ENCODE measurements at places on chromosomes 12 and 14.

DNA sequence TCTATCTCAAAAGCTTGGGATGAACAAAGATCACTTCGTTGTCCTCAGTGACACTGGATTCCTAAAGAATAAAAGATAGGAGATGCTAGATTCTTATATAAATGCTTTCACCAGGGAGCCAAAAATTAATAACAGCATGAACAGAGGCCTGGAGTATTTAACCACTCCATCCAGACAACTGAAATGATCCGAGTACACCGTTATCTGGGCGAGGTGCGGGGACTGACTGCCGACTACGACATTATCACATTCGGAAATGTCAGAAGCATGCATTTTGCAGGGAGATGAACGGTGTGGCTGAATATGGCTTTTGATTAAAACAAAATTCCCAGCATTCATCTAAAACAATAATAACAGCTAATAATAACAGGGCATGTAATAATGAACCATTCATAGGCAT, 56.6 kb downstream of the TRPV4 start:
- DNase-seq, result no peak

DNA sequence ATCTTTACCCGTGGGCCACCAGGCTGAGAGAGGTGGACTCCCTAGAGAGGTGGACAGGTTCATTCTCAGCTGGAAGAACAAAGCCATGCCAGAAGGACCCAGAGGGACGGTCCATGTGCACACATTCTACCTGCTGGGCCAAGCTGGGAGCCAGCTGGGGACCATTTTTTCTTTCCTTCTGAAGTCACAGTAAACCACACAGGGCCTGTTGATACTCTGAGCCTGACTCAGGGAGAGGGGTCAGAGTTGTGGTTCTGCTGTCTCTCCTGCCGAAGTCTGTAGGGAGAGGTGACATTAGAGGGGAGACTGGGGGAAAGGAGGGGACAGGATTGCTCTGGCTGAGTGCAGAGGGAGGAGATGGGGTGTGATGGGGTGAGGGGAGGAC, 148.6 kb downstream of the TSPAN9 start:
- DNase-seq, result no peak

- no peak for DNase-seq
Observed at GRCh38 chr14:89164168-89165073, 252.6 kb downstream of the FOXN3 start.

DNA sequence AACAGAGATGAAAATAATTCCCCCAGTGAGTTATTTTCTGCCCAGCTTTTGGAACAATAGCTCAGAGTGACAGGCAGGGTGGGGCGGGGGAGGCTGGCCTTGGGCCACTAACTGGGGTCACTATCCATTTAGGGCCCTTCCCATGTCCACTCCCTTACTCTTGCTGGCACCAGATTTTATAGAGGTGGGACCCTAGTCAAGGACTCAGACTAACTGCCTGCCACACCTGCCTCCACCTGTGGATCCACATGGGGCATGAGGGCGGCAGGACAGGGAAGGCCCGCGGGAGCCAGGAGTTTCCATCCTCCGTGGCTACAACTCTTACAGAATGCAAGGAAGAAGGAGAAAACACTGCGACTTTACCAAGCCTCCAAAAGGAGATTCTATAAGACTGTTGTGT, 10.1 kb downstream of the VDR start:
- no peak for DNase-seq

DNA sequence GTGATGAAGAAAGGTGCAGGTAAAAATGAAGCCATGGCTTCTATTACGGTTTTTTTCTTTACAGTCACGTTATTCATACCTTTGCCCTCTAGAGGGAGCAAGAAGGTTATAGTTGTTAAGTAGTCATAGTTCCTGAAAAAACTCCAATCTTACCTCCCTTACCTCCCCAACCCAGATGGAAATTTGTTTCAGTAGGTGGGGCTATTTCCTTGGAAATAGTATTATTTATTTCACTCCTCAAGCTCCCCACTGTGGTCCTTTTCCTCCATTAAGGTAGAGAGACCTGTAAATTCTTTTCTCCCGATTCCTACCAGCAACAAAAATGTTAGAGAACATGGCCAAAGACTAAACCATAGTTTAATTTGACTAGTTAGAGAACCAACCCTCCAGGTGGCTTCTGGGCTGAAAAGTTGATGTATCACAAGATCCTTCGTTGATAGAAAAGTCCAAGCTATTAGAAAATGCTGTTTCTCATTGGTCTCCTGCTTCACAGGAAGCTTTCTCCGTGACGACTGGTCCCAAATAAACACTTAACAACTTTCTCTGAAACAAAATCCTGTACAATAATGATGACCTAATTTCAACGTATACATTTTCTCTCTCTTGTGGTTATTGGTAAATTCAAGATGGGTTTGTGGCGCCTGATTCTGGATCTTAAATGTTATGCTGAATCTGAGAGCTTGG, 43.5 kb downstream of the TMX1 start:
- DNase-seq, result peak; percentile 87

DNA sequence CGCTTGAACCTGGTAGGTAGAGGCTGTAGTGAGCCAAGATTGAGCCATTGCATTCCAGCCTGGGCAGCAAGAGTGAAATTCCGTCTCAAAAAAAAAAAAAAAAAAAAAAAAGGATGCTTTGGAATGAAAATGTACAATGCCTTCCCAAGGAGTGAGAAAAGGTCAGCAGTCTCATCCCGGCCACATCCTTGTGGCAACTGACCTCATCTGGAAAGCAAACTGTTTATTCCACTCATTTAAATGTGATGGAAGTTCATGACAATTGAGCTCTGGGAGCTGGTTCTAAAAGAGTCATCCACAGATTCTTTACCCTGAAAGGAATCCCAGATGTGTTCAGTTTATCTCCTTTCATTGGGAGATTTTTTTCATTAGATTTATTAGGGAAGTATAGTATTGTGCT, 19.4 kb upstream of the LIMA1 start:
- DNase-seq, result no peak

- no peak for DNase-seq
Observed at GRCh38 chr12:132546647-132547046, 56.7 kb downstream of the FBRSL1 start.

- DNase-seq, result no peak
Observed at GRCh38 chr12:71124835-71125460, 32.9 kb downstream of the TSPAN8 start.

GRCh38 chr12:120290609-120291305, 946 bp downstream of the RNU4-2 start:
- peak; percentile 27 for DNase-seq

DNA sequence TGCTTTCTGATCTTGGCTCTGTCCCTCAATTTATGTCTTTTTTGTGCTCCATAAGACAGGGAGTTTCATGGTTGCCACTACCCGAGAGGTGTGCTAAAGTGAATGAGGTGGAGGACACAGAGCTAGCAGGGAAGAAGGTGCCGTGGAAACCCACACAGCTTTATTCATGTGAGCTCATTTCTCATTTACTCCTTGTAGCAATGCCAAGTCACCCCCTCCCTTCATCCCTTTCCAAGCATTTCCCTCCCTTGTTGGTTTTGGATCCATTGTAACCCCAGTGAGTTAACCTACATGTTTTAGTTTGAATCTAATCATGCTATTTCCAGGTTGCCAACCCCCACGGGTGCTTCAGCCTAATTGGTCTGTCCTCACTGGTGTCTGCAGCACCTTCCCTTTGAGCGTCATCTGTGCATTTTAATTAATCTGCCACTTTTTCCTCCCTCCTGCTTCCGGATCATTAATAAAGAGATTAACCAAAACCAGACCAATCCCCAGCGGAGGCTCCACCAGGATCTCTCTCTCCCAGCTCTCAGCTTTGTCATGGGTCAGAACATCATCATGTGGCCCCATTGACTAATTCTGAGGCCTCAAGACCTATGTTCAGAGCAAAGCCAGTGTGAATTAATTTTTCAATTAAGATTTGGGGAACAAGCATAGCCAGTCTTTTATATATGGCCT, 56.2 kb downstream of the NTF3 start:
- DNase-seq, result no peak

DNA sequence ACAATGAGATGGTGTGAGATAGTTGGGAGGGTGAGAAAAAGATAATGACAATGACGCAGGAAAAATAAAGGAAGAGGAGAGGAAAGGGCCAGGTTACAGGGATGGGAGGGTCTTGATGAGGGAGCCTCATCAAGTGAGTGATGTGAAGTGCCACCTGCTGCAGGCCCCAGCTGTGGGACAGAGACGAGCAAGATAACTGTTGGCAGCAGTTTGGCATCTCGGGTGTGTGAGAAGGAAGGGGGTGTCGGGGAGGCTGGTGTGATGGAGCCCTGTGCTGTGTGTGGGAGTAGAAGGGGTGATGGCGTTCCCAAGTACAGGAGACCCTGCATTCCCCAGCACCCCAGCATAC, 11.4 kb upstream of the TAC3 start:
- DNase-seq, result no peak

DNA sequence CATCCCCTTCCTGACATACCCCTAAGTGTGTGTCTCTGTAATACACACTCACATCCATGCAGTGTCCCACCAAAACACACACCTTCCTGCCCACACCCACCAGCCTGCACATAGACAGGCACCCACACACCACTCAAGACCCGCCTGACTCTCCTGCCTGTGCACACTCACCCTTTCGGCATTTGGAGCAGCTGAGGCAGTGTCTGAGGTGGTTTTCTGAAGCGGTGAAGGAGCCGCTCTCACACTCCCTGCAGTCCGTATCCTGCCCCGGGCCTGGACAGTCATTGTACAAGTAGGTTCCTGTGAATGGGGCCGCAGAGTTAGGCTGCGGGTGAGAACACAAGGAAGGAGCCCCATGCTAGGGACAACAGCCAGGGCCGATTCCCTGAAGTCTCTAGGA, 8.3 kb downstream of the TNFRSF1A start:
- DNase-seq, result no peak

DNA sequence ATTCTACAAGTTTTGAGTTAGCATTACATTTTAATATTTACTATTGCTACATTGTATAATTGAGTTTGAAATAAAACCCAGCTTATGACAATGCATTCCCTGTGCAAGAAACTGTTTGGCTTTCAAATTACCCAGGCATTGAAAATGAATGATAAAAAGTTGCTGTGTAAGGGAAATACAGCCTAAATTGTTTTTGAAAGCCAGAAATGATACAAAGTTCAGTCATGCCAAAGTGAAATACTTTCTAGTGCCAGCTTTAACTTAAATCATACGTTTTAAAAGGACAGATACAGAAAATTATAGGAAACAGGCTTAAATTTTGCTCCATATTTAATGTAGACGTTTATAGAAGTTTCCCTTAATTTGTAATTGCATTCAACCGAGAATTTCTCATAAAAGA, 2.8 kb downstream of the MGAT2 start:
- DNase-seq, result no peak

DNA sequence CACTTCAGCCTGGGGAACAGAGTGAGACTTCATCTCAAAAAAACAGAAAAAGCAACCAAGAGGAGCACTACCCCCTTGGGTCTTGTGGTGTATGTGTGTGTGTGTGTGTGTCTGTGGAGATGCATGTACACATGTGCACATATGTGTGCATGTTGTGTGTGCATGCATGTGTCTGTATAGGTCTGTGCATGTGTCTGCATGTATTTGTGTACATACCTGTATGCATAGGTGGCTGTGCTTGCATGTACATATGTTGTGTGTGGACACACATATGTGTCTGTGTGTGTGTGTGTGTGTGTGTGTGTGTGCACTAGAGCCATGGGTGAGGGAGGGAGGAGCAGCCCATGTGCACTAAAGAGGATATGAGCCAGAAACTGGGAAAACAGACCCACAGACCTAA, 49.1 kb downstream of the ARL6IP4 start:
- DNase-seq, result no peak

DNA sequence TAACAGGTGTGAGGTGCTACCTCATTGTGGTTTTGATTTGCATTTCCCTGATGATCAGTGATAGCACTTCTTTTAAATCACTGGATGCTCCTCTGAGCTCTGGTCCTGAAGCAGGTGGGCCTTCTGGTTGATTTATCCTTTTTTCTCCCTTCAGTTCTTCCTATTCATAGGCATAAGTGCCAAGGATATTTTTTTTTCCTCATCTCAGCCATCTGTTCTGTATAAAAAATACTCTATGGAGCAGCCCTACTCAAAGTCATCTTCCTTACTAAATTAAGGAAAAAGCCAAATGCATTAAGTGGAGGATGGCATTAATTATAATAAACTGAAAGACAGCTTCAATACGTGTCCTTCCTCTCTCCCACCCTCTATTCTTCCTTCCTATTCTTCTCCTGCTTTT, 18.4 kb downstream of the SPIC start:
- DNase-seq, result no peak

GRCh38 chr12:93521225-93522080, 51.0 kb upstream of the SOCS2 start:
- no peak for DNase-seq

GRCh38 chr12:122052285-122052684, 26.3 kb upstream of the MLXIP start:
- no peak for DNase-seq

DNA sequence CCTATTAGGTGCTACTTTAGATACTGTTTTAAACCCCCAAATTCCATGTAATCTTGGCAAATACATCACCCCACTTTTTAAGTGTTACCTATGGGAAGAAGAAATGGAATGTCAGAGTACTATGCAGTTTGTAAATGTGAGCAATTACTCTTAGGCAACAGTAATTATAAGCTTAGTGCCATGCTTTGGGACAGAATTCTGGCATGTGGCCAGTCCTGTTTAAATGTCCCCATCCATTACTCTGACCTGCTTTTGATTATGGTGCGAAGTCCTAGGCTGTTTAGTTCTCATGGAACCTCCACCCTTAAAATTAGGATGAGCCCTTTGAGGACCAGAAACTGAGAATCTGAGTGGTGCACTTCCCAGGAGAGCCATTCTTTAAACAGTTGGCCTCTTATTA, 321.4 kb upstream of the RGS6 start:
- DNase-seq, result no peak

DNA sequence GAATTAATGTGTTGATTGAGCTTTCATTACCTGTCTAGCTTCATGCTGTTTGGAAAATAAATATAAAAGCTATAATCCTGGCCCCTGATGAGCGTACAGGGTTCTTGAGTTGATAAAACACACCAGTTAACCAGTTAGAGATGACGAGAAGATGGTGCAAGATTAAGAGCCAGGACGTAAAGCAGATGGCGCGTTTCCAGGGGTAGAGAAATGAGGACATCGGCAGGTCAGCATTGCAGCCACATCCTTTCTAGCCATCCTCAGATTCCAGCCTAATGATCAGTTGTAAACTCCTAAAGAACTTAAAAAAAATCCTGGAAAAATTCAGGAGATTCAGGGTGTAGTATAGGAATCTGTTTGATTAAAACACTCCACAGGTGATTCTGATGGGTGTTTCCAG, 203.7 kb downstream of the CACNA1C start:
- no peak for DNase-seq

DNA sequence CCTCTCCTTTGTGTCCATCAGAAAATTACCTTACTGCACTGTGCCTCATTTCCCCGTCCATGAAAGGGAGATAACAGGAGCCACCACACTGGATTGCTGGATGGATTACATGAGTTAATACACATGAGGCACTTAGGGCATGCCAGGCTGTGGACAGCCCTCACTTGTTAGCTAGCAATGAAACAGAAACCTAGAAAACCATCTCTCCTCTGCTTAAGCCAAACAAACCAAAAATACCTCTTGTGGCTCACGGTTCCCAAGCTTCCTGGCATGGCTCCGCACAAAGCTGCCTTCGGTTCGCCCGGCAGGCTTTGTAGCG, 660 bp upstream of the HCFC2 start:
- no peak for DNase-seq

GRCh38 chr14:22561661-22562579, 27.1 kb downstream of the DAD1 start:
- no peak for DNase-seq

- no peak for DNase-seq
Observed at GRCh38 chr12:71440763-71441748, 1.5 kb downstream of the LGR5 start.

- no peak for DNase-seq
Observed at GRCh38 chr12:12929696-12930095, 22.3 kb downstream of the GPRC5D start.
